Osteocyte (in vitro differentiated cells): ENCODE measurements at places on chromosomes 1 and 21.

- no peak for DNase-seq
Observed at GRCh38 chr1:153310526-153310925, 2.2 kb downstream of the PGLYRP3 start.

DNA sequence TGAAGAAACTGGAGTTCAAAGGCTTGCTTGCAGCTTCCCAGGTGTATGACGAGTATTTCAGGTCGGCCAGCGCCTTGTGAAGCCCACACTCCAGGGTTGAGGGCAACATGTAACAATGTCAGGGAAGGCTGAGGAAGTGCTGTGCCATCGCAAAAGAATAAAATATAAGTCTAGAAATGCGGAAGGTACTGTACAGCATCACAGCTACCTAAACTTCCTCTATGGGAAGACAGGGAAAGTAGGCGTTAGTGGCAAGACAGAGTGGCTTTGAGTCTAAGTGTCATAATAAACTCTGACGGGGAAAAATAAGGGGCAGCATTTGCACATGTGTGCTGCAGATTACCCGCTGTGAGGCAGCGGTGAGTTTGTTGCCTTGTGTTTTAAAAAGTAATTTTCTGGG is 28.9 kb downstream of the DOP1B start:
- DNase-seq, result no peak

- DNase-seq, result no peak
Observed at GRCh38 chr1:184051138-184051484, 419 bp upstream of the TSEN15 start.

DNA sequence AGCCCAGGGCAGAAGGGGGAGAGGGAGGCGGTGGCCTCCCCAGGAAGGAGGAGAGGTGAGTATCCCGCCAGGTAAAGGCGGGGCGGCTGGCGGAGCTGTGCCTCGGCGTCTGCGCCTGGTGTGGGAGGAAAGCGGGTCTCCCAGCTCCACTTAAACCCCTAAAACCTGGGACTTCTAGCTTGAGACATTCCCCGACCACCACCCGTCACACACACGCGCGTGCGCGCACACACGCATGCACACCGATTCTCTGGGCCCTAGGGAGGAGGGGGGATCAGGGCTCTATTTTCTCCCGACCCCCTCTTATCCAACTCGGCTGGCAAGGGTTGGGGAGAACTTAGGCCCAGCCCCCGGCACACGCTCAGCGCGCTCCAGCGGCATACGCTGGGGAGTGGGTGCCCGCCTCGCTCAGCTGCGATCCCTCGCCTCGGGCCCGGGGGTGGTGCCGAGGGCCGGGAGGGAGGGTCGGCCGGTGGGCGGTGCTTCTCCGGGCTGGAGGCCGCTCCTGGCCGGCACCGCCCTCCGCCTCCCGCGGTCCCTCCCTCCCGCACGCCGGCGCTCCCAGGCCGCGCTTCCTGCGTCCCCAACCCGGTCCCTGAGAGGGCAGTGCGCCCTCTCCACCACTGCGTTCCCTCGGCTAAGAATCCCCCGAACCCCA is at the start of gene TMEM51:
TSS of gene TMEM51 (plus strand) at position 564 of the 658 bp plus-strand sequence. CDS start 61,341 bp downstream, outside the sequence.
- no peak for DNase-seq

- peak; percentile 91 for DNase-seq
Observed at GRCh38 chr1:109877317-109877771, 33.3 kb upstream of the CSF1 start.

DNA sequence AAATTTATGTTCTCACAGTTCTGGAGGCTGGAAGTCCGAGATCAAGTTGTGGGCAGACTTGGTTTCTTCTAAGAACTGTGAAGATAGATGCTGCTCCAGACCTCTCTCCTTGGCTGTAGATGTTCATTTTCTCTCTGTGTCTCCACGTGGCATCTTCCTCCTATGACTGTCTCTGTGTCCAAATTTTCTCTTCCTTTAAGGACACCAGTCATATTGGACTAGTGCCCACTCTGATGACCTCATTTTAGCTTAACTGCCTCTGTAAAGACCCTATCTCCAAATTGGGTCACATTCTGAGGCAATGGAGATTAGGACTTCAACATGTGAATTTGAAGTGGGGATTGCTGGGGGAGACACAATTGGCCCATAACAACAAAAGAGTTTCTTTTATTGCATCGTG is 125.3 kb upstream of the ETS2 start:
- DNase-seq, result no peak

DNA sequence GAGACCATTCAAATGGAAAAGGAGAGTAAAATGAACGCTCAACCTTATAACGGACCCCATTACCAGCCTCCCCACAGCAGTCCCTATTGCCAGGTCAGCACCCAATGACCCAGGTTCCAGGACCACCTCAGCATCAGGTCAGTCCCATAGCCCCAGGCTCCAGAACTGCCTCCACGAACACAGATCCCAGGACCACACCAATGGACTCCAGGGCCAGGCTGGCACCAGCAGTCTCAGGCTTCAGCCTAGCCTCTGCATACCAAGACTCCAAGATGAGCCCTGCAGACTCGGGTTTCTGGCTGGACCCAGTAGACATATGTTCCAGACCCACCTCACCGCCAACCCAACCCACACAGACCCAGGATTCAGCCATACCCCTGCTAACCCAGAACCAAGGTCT is 625.0 kb upstream of the RGS18 start:
- no peak for DNase-seq

DNA sequence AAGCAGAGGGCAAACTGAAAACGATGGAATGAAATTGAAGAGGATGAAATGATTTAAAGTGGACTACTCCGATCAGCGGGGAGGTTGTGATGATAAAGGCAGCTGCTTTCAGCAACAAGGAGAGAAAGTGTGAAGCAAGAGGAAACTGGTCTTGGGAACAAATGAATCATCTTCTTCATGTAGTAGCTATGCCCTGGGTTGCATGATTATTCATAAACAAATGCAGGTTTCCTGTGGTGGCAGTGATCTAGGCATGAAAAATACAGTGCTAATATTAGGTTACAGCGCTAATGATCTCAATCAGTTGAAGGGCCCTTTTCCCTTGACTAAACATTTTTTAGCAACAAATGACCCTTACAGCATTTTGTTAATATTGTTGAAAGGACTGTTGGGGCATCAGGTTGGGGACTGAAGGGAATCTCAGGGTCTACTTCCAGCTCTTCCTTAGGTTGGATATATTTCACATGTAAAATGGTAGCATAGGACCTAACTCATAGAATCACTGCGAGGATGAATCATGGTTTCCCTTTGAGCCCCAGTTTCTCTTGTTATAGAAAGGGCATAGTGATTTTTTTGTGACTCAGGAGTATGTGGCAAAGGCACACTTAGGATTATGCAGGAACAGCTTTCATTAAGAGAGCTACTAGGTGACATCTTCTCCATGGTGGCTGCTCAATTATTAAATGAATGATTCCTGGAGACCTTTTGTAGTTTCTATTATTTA is 1.9 kb upstream of the ZFYVE9 start:
- DNase-seq, result no peak

DNA sequence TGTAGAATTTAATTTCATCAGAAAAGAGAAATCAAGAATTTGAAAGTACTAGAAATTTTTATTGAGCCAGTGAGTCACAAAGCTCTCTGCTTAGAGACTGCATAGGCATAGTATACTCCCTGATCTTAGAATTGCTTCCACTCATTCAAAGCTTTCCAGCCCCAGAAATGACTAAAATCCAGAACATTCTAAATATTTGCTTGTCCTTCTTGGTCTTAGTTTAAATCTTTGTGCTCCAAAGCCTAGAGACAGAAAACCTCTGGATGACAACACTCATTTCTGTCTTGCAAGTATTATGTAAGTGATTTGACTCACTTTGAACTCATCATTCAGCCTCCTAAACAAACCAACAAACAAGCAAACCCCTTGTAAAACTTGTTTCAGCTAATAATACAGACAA is 74.2 kb downstream of the PTPRC start:
- DNase-seq, result no peak

GRCh38 chr1:237932816-237933215 is 42.1 kb upstream of the ZP4 start:
- no peak for DNase-seq

GRCh38 chr1:107529511-107530149 is 388.8 kb downstream of the NTNG1 start:
- DNase-seq, result no peak

DNA sequence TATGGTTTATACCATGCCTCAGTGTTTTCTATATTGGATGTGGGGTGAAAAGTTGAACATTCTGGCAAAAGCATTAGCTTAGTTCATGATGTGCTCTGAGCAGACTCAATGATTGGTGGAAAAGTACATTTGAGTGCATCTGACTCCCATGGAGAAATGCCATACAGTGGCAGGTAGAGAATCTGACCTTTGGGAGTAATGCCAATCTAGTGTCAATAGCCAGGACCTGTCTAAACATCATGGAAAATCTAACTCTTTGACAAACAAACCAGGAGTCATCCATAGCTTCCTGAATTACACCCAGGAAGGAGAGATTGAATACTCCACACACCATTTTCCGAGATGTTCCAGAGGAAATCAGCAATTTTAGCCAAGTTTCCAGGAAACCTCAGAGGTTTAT is 51.0 kb downstream of the XCL1 start:
- DNase-seq, result no peak

DNA sequence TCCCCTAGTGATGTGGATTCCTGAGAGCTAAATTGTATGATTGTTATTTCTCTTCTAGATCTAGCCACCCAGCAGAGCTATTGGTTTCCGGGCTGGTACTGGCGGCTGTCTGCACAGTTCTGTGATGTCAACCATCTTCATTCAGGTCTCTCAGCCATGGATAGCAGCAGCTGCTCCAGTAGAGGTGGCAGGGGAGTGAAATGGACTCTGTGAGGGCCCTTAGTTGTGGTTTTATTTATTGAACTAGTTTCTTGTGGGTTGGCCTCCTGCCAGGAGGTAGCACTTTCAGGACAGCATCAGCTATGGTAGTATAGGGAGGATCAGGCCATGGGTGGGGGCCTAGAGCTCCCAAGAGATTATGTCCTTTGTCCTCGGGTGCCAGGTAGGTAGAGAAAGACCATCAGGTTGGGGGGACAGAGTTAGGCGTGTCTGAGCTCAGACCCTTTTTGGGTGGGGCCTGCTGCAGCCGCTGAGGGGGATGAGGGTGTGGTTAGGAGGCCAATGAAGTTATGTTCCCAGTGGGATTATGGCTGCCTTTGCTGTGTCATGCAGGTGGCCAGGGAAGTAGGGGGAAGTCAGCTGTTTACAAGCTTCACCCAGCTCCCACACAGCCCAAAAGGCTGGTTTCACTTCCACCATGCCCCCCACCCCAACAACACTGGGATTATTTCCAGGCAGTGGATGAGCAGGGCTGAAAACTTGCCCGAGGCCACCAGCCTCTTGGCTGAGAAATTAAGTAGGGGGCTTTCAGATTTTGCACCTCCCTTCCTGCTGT is 55.1 kb upstream of the RGS4 start:
- DNase-seq, result no peak
